Endothelial cell of umbilical vein (primary cell): ENCODE measurements at places on chromosomes 13 and 19. TPM values are rescaled to one million over a fixed set of nuclear protein-coding genes. Genes with fewer than 3 reads are reported as not detected.

DNA sequence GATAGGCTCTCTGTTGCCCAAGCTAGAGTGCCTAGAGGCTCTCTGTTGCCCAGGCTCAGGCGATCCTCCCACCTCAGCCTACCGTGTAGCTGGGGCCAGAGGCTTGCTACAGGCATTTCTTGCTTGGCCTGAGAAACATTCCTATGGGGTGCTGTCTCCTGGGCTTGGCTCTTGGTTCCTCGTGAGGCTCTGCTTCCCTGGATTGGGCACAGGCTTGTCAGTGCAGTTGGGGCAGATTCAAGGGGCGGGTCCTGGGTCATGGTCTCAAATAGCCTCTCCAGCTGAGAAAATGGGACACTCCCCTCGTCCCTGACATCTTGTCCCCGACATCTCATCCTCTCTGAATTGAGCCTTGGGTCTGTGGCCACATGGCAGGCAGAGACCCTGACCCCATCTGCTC, 4.9 kb downstream of the TSSK6 start:
- DNase-seq = no peak

- DNase-seq = no peak
Measured at GRCh38 chr19:35031072-35031881, 1.0 kb downstream of the SCN1B start.

DNA sequence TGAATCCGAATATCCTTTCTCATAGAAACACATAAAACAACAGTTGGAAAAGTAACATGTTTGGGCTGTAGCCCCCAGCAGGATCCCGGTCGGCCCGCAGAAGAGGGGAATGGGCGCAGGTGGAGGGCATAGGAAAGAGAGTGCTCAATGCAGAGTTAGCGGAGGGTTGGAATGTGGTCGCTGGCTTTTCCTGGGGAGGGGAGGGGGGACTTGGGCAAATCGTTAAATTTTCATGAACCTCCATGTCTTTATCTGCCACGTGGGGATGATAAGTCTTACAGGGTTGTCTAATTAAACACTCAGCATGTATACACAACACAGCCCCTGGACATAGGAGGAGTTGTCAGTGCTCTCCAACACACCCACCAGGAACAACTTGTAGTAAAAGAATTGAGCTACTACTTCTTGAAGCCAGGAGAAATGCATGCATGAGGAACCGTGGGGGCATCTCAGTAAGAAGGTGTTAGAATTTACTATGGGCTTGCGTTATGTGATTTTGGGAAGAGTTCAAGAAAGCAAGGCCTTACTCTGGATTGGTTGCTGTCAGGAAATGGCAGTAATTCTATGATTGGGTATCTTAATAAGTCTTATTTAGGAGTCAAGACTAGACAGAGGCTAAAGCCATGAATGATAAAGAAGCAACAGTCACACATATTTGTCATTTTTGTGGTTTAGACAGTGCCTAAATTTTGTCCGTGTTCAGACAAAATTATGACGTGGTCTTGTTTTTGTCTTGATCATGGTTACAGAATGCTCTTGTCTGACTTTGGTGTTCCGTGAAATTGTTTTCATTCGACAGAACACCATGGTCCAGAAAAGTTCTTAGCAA, 671 bp upstream of the SLC46A3 start:
- DNase-seq = peak; percentile 5

The CBY2 gene
- not detected in 2 replicates for total RNA-seq

- DNase-seq = peak; percentile 41
Measured at GRCh38 chr13:113820813-113821651, 42.8 kb downstream of the GAS6 start.

GRCh38 chr19:7919610-7920518, at the start of gene SNAPC2:
SNAPC2 (plus strand) TSS chr19:7920338; CDS start chr19:7920367, 29 bp downstream.
- DNase-seq = peak; percentile 94

DNA sequence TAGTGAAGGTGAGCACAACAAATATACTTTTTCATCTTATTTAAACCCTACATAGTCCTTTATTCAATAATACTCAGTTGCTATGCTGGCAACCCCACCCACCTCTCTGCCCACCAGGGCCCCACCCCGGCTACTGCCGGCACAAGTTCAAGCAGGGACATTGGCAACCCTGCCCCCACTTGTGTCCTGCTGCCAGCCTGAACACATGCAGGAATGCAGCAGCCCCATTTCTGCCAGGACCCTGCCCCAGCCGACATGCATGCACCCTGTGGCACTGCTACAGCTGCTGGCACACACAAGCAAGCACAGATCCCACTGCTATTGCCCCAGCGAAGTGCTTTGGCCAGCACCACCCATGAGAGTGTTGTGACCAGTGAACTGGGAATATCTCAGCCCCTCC, 289.8 kb downstream of the COG6 start:
- DNase-seq = no peak

- DNase-seq = peak; percentile 54
Measured at GRCh38 chr19:46471116-46471733, at the start of gene PNMA8A. PNMA8A (minus strand) TSS chr19:46471563; CDS start chr19:46471035, 528 bp downstream.

The RYR1 gene
- 0.02 TPM in 1 of 2 replicates, not detected in the other for total RNA-seq

DNA sequence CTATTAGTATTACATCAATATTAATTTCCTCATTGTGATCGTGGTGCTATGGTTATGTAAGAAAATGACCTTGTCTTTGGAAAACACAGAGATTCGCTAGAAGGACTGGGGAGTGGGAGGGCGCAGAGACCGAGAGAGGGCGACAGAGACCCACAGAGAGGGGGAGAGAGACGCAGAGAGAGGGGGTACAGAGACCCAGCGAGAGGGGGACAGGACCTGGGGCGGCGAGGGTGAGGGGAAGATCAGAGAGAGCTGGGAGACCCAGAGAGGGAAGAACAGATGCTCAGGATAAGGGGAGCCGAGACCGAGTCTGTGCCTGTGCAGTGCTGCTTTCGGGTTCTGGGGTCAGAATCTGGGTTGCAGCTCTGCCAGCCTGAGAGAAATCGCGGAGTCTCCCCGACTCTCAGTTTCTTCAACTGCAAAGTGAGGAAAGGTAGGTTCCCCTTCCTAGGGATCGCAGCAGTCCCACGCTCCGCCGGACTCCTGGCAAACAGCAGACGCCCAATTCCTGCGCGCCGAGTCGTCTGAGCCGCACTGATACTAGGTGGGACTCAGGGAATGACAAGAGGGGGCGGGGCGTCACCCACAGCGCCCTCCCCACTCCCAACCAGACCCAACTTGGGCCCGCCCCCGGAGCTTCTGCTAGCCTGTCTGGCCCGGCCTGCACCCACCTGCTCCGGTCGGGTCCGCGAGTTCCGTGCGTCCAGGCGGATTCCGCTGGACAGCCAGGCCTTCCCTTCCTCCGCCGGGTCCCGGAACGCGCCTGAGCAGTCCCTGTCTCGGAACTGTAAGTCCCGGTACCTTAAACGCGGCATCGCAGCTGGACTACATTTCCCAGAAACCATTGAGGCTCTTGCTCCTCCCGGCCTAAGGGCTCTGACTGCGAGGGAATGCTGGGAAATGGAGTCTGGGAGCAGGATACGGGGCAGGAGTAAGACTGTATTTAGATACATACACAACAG, 15.3 kb downstream of the IZUMO2 start:
- DNase-seq = peak; percentile 92

DNA sequence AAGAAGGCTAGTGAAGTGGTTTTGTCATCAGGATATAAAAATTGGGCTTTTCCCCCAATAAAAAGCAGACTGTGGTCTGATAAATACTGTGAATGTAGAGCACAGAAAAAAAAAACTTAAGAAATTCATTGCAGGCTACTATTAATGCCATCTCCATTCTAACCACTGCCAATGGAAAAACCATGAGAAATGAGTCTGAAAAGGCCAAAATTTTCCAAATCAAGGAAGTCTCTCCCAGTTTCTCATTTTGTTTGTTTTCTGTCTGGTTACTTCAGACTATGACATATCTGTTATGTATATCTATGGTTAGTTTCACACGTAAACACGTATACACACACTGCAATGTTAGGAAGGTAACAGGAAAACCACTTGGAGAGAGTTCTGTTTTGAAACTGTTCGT, 193.6 kb upstream of the TSC22D1 start:
- no peak for DNase-seq

GRCh38 chr19:12975221-12975741, 5.9 kb downstream of the DAND5 start:
- no peak for DNase-seq

The SYCN gene
- total RNA-seq = not detected in 2 replicates

The PRTN3 gene
- not detected in 2 replicates for total RNA-seq

DNA sequence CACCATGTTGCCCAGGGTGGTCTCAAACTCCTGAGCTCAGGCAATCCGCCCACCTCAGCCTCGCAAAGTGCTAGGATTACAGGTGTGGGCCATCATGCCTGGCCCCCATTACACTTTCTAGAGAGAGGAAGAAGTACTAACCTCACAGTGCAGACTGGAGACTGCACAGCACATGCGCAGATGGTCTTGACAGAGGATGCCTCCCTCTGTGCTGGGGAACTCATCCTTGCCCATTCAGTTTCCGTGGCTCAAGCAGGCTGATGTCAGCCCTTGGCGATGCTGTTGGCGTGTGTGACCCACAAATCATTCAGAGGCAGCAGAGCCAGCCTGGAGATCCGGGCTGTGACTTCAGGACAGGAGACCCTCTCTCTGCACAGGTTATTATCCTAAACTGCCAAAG, 14.6 kb upstream of the FFAR2 start:
- no peak for DNase-seq
